Activated CD8-positive, alpha-beta T cell treated with anti-CD3 and anti-CD28 coated beads for 36 hours (primary cell): ENCODE measurements at places on chromosomes 4 and X.

GRCh38 chr4:177287255-177287654 is 22.4 kb upstream of the NEIL3 start:
- H3K27me3 ChIP-seq: no peaks in the 10 kb centered on the region
- H3K4me1 ChIP-seq: no peaks in the 10 kb centered on the region
- DNase-seq: no peak
- H3K4me3 ChIP-seq: no peak overlapping the region

GRCh38 chrX:50905334-50905733 is 5.2 kb upstream of the BMP15 start:
- peak; percentile 5 for DNase-seq
- H3K36me3 ChIP-seq: no peaks in the 10 kb centered on the region
- H3K27ac ChIP-seq: no peak overlapping the region
- H3K27me3 ChIP-seq: no peaks in the 10 kb centered on the region
- H3K4me1 ChIP-seq: no peaks in the 10 kb centered on the region

GRCh38 chr4:10205223-10205622 is 88.6 kb upstream of the WDR1 start:
- H3K4me1 ChIP-seq: no peaks in the 10 kb centered on the region
- no peak overlapping the region for H3K4me3 ChIP-seq
- H3K36me3 ChIP-seq: no peaks in the 10 kb centered on the region
- peaks cover 4% of the 10 kb centered on the region for H3K27me3 ChIP-seq
- H3K27ac ChIP-seq: no peak overlapping the region

DNA sequence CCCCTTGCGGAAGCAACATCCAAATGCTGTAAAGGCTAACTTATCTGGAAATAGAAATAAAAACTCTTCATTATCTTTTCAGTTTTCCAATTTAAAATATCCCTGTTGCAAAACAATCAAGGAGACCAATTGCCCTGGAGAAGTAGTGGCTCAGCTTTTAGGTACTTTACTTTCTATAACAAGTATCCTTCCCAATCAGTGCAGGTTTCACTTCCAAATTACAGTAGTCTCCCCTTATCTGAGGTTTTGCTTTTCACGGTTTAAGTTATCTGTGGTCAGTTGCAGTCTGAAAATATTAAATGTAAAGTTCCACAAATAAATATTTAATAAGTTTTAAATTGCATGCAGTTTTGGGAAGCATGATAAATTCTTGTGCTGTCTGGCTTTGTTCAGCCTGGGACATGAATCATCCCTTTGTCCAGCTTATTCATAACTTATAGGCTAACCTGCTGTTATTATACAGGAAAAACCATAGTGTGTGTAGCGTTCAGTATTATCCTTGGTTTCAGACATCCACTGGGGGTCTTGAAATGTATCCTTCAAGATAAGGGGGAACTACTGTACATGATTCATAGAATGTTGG is 973.1 kb upstream of the GRID2 start:
- H3K4me3 ChIP-seq: no peak overlapping the region
- no peak for DNase-seq
- no peaks in the 10 kb centered on the region for H3K36me3 ChIP-seq
- no peaks in the 10 kb centered on the region for H3K4me1 ChIP-seq

DNA sequence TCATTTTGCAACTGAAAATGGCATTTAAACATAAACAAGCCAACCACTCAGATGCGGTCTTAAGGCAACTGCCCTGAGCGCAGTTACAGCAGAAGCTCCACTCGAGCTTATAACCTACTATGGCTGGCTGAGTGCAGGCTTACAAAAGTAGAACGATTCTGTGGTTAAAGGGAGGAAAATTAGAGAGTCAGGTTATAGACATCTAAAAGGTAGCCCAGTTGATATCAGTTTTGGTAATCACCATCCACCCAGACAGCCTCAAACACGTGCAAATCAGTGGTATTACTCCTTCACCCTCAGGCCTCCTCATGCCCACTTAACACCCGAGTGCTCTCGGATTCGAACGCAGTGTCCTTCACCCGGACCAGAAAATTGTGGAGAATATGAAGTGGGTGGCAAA is 3.1 kb downstream of the LEF1 start:
- DNase-seq: peak; percentile 52
- H3K27ac ChIP-seq: peak overlapping the region; percentile 84
- peak overlapping the region; percentile 87 for H3K4me3 ChIP-seq
- H3K36me3 ChIP-seq: peaks cover 48% of the 10 kb centered on the region
- peaks cover 7% of the 10 kb centered on the region for H3K27me3 ChIP-seq

DNA sequence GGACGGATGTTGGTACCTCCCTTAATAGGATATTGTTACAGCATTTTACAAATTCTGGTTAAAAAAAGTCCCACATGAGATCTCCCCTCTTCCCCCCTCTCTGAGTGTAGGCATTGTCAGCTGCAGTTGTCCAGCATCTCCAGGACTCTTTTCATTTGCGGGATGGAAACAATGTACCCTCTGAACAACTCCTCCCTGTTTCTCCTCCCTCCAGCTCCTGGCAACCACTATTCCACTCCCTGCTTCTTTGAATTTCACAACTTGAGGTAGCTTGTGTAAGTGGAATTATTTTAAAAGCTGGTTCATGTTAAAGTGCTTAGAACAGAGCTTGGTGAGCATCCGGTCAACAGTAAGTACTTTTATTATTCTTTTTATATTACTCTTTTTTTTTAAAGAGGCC is 69.8 kb downstream of the TBL1X start:
- H3K4me1 ChIP-seq: peaks cover 60% of the 10 kb centered on the region
- H3K36me3 ChIP-seq: peaks cover 21% of the 10 kb centered on the region
- no peaks in the 10 kb centered on the region for H3K27me3 ChIP-seq
- H3K4me3 ChIP-seq: no peak overlapping the region

DNA sequence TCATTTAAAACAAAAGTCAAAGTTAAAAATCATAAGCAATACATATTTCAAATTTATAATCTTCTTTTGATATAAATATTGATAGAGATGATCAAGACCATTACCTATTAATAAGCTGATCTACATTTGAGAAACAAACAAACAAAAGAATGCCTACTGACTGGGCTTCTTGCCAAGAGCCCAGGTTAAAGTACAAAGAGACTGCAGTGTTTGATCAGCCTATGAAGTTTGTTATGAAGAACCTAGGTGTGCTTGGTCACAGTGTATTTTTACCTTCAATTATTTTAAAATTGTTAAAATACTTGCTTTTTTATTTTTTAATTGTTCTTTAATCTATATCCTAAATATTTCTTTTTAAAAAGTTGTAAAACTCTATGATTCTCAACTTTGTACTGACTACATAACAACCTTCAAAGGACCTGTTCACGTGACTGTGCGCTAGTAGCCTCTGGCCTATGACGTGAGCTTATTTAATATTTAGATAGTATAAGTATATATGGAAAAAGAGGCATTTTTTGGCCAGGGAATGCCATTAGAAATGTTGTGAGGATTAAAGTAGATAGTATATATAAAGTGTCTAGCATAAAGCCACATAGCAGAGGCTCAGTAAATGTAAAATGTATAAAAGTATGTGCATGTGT is 11.4 kb upstream of the SLC39A8 start:
- no peak for DNase-seq
- H3K4me3 ChIP-seq: no peak overlapping the region
- H3K27ac ChIP-seq: no peak overlapping the region
- H3K36me3 ChIP-seq: no peaks in the 10 kb centered on the region
- H3K4me1 ChIP-seq: peaks cover 2% of the 10 kb centered on the region

GRCh38 chrX:36019125-36019524 is 99.6 kb downstream of the CFAP47 start:
- no peak for DNase-seq
- no peak overlapping the region for H3K27ac ChIP-seq
- H3K4me3 ChIP-seq: no peak overlapping the region
- no peaks in the 10 kb centered on the region for H3K27me3 ChIP-seq
- no peaks in the 10 kb centered on the region for H3K36me3 ChIP-seq
- no peaks in the 10 kb centered on the region for H3K4me1 ChIP-seq

DNA sequence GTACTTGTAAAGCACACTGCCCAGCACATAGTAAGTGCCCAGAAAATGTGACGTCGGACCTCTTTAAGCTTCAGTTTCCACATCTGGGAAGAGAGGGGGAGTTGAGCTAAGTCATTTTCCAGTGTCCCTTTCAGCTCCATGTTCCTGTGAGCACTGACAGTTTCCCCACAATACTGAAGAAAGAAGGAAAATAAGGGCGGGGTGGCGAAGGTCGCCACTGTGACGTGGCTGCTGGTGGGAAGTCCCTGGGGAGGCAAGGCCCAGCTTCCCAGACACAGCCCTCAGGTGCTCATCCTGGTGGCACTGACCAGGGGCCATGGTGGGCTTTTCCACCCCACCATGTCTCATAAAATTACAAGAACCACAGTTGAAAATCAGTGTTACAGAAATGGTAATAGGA is 121.8 kb downstream of the PTTG2 start:
- no peak for DNase-seq
- H3K4me3 ChIP-seq: no peak overlapping the region
- no peak overlapping the region for H3K27ac ChIP-seq

DNA sequence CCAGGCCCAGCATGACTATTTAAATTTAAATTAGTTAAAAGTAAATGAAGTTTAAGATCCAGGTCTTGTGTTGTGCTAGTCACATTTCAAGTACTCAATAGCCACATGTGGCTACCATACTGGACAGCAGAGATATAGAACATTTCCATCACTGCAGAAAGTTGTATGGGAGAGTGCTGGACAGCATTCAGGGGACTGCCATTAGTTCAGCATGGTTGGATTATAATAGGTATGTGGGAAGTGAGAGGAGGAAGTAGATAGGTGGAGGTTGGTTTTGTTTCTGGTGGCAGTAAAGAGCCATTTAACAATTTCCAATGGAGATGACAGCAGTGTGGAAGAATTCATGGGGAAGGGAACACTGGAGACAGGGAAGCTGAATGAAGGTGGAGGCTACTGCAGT is 42.1 kb downstream of the ERVMER34-1 start:
- no peak overlapping the region for H3K4me3 ChIP-seq
- no peak for DNase-seq
- peaks cover 1% of the 10 kb centered on the region for H3K27me3 ChIP-seq
- H3K27ac ChIP-seq: no peak overlapping the region

GRCh38 chrX:108307132-108308085 is 130.8 kb downstream of the COL4A6 start:
- no peak for DNase-seq
- no peak overlapping the region for H3K4me3 ChIP-seq
- H3K36me3 ChIP-seq: no peaks in the 10 kb centered on the region
- H3K27ac ChIP-seq: no peak overlapping the region
- no peaks in the 10 kb centered on the region for H3K27me3 ChIP-seq
- no peaks in the 10 kb centered on the region for H3K4me1 ChIP-seq

DNA sequence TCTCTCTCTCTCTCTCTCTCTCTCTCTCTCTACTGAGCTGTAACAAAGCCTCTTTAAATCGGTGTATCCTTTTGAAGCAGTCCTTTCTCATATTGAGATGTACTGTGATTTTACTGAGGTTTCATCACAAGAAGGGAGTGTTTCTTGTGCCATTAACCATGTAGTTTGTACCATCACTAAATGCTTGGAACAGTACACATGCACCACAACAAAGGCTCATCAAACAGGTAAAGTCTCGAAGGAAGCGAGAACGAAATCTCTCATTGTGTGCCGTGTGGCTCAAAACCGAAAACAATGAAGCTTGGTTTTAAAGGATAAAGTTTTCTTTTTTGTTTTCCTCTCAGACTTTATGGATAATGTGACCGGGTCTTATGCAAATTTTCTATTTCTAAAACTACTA is 37.2 kb downstream of the HPF1 start:
- H3K36me3 ChIP-seq: peaks cover 14% of the 10 kb centered on the region
- peaks cover 2% of the 10 kb centered on the region for H3K4me1 ChIP-seq
- DNase-seq: no peak
- no peak overlapping the region for H3K4me3 ChIP-seq
- H3K27me3 ChIP-seq: no peaks in the 10 kb centered on the region
- no peak overlapping the region for H3K27ac ChIP-seq

DNA sequence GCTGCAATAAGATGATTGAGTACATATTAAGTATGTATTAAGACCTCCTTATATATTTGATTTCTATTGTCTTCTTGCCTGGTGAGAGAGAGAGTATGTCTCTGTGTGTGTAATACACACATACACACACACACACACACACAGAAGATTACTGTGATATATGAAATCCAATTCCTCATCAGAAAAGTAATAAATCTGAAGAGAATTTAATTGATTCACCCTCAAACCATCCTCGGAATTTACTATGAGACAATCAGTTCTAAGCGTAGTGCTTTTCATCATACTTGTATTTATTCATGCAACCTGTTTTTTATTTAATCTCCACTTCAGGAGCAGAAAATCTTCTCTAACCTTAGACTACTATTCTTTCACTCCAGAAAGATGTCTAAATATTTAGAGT is 62.3 kb upstream of the TLL1 start:
- no peaks in the 10 kb centered on the region for H3K4me1 ChIP-seq
- no peak for DNase-seq
- no peak overlapping the region for H3K27ac ChIP-seq
- no peaks in the 10 kb centered on the region for H3K27me3 ChIP-seq
- no peak overlapping the region for H3K4me3 ChIP-seq
- H3K36me3 ChIP-seq: no peaks in the 10 kb centered on the region

DNA sequence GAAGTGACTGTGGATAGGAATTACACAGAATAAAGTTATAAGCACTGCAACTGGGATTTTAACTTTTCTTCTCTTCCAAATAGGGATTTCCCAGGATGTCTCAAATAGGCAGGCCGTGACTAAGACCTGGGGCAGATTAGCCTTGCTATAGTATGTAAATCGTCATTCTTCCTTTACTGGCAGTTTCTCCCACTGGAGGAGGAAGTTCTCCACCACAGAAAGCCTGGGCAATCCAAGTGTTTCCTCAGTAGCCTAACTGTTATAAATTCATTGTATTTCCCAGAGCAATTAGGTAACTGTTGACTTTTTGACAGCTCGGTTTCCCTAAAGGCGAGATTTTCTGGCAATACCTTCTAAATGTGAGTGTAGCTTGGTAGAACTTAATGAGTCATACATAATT is at the start of gene TNIP3:
Gene TNIP3 (minus strand): TSS at position 31 of the 400 bp plus-strand sequence. CDS start 196 bp downstream, outside the sequence.
- peaks cover 1% of the 10 kb centered on the region for H3K36me3 ChIP-seq
- no peak within 1 kb of the TSS for H3K4me3 ChIP-seq
- no peaks in the 10 kb centered on the region for H3K27me3 ChIP-seq
- H3K4me1 ChIP-seq: peaks cover 34% of the 10 kb centered on the region
- DNase-seq: no peak

GRCh38 chr4:136687118-136687517 is 845.2 kb downstream of the PCDH18 start:
- H3K4me3 ChIP-seq: no peak overlapping the region
- H3K27me3 ChIP-seq: no peaks in the 10 kb centered on the region
- H3K4me1 ChIP-seq: no peaks in the 10 kb centered on the region
- no peaks in the 10 kb centered on the region for H3K36me3 ChIP-seq
- DNase-seq: no peak

DNA sequence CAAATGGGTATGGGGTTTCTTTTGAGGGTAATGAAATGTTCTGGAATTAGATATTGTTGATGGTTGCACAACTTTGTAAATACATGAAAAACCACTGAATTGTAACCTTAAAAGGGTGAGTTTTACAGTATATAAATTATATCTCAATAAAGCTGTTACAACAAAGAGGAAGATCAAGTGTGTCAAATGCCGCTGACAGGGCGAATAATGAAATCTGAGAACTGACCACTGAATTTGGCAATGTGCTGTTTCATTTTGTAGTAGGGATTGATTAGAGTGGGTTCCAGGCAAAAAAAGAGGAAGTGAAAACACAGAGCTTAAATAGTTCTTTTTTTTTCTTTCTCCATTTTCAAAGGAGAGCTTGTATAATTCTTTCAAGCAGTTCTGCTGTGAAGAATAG is 161.1 kb upstream of the NAP1L5 start:
- H3K4me3 ChIP-seq: no peak overlapping the region
- H3K27me3 ChIP-seq: peaks cover 1% of the 10 kb centered on the region
- H3K36me3 ChIP-seq: no peaks in the 10 kb centered on the region
- no peaks in the 10 kb centered on the region for H3K4me1 ChIP-seq
- DNase-seq: no peak
